ENCODE measurements at places on chromosomes 1 and 21.

- DNase-seq: no peak
Measured at GRCh38 chr21:39330001-39330400, 16.6 kb upstream of the BRWD1 start.

DNA sequence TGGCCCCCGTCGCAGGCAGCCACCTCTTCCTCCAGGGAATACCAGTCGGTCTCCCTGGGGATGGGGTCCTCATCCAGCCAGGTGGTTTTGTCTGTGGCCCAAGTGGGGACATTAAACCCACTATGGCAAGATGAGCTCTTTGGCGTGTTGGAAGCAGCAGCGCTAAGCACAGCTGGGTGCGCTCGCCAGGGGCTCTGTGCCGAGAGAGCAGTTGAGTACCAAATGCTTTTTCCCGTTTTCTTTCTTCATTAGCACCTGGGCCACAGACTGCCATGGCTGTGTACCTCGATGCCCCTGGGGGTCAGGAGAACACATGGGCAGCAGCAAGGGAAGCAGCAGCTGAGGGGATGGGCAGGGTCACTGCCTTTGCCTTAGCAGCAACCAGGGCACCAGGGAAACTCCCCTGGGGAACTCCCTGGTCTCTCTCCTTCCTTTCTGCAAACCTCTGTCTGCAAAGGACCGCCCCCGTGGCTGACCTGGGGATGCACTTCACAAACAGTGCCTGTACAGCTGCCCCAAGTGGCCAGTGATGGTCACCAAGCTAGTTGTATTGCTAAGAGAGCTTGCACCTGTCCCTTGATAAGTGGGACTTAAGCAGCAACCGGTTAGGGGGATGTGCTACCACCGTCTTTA, 31.1 kb downstream of the EDARADD start:
- DNase-seq: no peak

DNA sequence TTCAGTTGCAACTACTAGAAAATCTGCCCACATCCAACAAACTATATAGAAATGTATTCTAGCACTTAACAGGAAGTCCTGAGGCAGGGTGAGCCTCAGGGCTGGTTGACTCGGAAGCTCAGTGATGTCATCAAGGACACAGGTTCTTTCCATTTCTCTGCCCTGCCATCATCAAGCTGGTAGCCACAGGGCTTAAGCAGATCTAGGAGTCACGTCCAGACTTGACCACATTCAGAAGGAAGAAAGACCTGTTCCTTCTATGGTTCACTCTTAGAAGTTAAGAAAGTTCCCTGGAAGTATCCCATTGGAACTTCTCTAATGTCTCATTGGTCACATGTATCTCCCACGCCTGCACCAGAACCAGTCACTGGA, 438.1 kb downstream of the PRDM2 start:
- no peak for DNase-seq

DNA sequence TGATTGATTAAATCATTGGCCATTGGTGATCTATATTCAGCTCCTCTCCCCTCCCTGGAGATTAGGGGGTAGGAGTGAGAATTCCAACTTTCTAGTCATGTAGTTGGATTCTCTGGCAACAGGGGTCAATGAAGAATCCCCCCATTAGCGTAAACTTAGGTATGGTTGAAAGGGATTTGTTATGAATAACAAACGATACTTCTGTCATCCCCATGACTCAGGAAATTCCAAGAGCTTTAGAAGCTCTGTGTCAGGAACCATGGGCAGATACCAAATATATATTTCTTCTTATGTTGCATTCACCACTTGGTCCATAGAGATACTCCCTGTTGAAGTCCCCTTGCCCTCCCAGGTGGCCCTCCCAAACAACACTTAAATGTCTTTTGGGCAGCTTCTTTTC, 124.5 kb downstream of the DNM3 start:
- no peak for DNase-seq

GRCh38 chr21:23729331-23729730, 1878.0 kb downstream of the MRPL39 start:
- no peak for DNase-seq

DNA sequence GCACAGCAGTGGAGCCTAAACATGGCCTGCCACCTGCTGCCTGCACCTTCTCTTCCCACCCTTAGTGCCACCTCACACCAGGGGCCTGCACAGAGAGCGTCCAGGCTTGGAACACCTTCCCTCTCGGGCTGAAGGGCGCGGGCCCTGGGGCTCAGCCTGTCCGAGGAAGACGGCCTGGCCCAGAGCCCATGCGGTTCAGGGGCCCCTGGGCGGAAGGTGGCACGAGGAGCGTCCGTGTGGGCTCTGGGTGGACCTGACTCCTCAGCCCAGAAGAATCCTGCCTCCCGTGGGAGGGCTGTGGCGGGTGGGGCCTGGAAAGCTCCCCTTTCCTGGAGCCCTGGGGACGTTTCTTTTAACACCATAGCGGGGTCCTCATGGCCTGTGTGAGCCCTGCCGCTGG, 19.4 kb downstream of the DFFB start:
- DNase-seq: no peak

GRCh38 chr1:203673550-203674411, 47.1 kb downstream of the ATP2B4 start:
- peak; percentile 84 for DNase-seq

DNA sequence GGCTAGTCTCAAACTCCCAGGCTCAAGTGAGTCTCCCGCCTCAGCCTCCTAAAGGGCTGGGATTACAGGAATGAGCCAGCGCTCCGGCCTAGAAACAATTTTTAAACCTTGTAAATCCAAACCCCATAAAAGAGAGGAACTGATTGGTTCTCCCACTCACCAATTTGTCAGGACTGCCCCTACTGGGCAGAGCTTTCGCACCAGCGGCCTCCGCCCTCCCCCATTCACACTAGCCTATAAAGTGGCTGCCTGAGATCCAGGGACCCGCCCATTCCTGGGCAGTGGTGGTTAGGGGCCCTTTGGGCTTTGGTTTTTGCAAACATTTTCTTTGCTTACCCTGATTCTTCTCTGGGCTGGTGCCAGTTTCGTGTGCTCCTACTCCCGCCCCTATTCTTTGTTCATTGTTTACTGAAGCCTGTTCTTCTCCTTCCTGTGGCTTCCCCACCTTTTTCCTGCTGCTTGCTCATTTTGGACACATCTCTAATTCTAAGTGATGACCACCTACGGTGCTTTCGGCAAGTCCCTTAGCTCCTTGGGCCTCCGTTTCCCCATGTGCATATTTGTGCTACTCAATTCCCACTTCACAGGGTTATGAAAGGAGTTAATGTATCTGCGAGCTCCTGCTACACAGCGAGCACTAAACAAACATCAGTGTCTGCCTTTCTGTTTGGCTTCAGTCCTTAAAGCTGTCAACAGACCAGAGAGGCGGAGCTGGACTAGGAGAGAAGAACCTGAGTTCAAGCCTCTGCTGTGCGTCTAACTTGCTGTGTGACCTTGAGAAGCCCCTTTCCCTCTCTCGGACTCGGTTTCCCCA, 39.8 kb upstream of the CLIC4 start:
- DNase-seq: peak; percentile 65

GRCh38 chr1:43979528-43980254, 681 bp downstream of the B4GALT2 start:
- DNase-seq: peak; percentile 19

- no peak for DNase-seq
Measured at GRCh38 chr1:178254433-178254832, 160.5 kb downstream of the RASAL2 start.

DNA sequence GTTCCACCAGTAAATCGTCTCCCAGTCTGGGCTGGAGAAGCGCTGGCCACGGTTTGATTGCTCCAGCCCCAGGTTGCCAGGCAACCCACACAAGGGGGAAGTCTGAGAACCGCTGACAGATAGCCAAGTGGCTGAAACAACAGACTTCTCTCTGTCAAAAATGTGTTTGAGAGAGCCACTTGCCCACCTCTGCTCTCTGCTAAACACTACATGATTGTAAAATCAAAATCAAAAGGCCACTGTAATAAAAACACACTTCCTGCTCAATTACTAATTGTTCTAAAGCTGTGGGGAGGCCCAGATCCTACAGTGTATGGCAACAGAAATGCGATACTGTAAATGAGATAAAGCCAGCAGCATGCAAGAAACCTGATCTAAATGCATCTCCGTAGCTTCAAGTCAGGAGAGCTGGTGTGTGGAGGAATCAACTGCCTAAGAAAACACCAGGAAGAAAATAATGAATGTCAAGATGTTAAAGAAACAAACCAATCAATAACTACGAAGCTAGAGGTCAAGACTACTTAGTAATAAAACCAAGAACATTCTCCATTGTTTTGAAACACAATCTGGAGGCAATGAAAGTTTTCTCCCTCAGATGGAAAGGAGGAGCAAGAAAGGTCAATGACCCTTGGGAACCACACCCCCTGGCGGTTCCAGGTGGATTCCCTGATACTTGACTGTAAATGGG, 121.2 kb downstream of the SLC45A1 start:
- DNase-seq: no peak

DNA sequence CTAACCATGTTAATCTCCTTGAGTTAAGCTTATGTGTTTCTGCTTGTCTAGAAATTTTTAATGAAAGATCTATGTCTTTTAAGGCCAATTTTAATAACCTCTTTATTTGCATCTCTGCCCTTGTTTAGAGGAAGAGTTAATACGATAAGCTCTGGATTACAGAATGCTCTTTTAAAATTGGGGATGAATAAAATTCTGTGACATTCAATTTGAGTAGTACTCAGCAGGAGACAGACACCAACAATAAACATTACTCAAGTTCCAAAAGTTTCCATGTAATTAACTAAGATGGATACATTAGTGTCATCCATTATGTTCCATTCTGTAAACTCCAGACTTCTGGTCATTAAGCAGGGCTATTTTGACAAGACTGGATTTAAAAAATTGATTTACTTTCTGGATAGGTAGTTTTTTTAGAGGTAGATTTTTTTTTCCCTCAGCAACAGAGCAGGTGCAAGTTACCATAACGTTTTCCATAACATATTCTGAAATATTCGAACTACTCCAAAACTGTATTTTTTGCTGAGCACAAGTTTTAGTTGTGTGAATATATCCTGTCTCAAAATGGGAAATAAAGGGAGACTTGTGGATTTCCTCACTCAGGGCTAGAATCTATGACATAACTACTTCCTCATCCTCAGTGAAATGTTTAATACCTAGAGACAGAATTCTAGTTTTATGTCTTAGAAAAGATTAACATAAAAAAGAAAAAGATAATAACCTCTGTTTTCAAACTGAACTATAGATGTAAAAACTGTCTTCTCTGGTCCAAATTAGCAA, 221.7 kb downstream of the NEGR1 start:
- no peak for DNase-seq

- DNase-seq: no peak
Measured at GRCh38 chr1:219582865-219583264, 30.0 kb downstream of the ZC3H11B start.

Data from SW 1271 (cell line).